CD8-positive, alpha-beta memory T cell (primary cell): ENCODE measurements at places on chromosomes 7 and 10.

GRCh38 chr7:84546403-84546802, 351.8 kb upstream of the SEMA3A start:
- DNase-seq, result no peak

DNA sequence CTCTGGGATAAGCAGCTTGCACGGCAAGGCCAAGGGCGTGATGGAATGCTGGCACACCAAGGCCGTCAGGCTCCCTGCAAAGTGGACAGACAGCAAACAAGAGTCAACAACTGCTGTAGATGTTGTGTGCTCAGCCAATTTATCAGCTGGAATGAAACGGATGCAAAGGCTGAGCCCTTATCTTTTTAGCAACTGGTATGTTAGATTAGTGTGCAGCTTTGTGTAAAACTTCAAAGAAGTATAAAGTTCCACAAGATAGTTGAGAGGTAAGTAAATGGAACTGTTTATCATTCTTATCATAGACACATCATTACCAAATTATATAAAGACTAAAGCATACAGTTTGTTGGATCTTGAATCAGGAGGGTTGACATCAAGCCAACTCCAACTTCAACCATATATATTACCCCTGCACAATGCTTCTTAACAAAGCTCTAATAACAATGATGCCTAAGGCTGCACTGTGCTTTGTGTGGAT, 289.0 kb downstream of the TNS3 start:
- no peak for DNase-seq

DNA sequence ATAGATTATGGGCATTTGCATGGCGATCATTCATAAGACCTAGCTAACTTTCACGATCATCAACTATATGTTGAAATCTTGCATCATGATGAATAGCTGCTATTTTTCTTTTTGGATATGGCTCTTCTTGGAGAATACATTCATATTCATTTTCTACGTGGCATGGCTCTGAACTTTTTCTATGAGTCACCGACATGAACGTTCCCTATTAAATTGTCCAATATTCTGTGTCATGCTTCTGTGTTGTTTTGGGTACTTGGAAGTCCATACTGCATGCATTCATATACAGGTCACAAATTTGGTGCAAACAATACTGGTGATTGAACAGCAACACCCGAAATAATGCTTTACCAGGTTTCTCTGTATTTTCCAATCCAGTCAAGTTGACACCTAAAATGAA, 37.9 kb upstream of the ANKRD1 start:
- no peak for DNase-seq

DNA sequence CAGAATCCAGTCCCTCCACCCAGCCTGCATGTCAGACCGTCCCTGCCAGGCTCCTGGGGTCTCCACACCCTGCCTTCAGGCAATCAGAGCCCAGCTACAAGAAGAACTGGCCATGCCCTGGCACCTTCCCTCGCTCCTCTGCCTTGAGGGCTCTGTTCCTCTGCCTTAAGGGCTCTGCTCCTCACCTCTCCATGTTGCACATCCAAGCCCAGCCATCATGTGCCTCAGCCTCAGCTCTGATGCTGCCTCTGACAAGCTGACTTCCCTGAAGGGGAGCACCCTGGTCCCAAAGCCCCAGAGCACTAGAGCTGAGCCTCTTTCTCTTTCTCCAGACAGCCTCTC, 50.3 kb upstream of the ANTXRL start:
- no peak for DNase-seq

DNA sequence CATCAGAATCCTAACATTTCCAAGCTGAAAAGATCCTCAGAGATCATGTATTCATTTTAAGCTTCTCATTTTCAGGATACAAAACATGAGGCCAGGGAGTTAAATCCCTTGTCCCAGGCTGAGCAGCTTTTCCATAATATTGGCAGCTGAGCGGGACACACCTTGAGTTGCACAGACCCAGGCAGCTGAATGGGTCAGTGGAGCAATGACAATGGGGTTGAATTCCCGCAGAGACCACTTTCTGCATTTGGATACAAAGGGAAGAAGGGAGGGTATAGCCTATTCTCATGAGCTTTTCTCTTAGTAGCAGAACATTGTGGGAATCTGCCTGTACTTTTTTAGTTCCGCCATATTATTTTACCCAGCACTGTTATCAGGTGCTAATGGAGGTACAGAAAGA, 49.5 kb downstream of the PRR15 start:
- DNase-seq, result no peak

DNA sequence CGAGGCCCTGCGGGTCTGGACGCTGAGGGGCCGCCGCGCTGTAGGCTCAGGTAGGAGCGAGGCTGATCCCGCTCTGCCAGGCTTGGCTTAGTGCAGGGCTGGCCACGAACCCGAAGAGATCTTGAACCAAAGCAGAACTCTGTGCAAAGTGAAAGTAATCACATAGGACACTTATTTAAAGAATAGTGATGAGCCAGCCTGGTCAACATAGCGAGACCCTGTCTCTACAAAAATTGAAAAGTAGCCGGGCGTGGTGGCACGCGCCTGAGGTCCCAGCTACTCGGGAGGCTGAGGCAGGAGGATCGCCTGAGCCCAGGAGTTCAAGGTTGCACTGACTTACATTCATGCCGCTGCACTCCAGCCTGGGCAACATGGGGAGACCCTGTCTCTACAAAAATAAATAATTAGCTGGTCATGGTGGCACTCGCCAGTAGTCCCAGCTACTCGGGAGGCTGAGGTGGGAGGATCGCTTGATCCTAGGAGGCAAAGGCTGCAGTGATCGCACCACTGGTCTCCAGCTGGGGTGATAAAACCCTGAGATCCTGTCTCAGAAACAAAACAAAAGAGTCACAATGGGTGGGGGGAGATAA, 541 bp downstream of the ZSCAN25 start:
- no peak for DNase-seq

- DNase-seq, result no peak
Measured at GRCh38 chr10:70513848-70514309, 35.3 kb downstream of the PALD1 start.

GRCh38 chr7:99429756-99430155, 8.8 kb downstream of the PTCD1 start:
- no peak for DNase-seq
